ENCODE measurements at places on chromosomes 2 and 18.
A peak's percentile ranks its signal among the peaks of the same experiment; 100 is the strongest.

- no peak for DNase-seq
These were observed 24.1 kb downstream of the CFLAR start for GRCh38 chr2:201139836-201140604.

- no peak for DNase-seq
These were observed 141.8 kb upstream of the CTNNA2 start for GRCh38 chr2:79370976-79371538.

GRCh38 chr18:13178976-13179375 lies 39.6 kb upstream of the LDLRAD4 start:
- peak; percentile 14 for DNase-seq

- DNase-seq, result no peak
These were observed 26.9 kb upstream of the DTNB start for GRCh38 chr2:25700221-25700660.

DNA sequence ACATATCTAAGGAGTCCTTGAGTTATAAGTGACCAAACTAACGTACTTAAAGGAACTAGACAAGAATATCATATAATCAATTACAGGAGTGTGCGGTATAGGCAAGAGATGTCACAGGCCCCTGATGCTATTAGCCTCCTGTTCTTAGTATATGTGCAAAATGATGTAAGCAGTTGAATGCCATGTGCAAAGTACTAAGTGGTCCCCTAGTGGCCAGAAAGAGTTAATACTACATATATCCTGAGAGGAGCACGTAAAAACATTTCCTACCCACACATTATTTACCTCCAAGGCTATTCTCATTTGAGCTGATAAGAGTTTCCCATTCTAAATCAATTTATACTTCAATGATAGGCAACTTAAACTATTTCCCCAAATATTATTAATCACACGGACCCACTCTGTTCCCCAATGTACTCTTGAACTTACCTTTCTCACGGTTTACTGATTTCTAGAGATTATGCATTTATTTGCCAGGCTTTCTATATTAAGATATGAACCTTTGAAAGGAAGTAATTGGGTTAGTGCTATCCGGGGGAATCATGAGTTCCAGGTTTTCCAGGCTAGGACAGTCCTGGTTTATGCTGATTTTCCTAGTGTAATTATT lies 158.0 kb upstream of the KLHL14 start:
- no peak for DNase-seq

GRCh38 chr18:55466789-55467188 lies 121.2 kb downstream of the TCF4 start:
- no peak for DNase-seq

GRCh38 chr2:202671317-202672035 lies 36.7 kb downstream of the FAM117B start:
- no peak for DNase-seq

GRCh38 chr2:121078899-121079298 lies 206.1 kb downstream of the TFCP2L1 start:
- DNase-seq, result no peak

DNA sequence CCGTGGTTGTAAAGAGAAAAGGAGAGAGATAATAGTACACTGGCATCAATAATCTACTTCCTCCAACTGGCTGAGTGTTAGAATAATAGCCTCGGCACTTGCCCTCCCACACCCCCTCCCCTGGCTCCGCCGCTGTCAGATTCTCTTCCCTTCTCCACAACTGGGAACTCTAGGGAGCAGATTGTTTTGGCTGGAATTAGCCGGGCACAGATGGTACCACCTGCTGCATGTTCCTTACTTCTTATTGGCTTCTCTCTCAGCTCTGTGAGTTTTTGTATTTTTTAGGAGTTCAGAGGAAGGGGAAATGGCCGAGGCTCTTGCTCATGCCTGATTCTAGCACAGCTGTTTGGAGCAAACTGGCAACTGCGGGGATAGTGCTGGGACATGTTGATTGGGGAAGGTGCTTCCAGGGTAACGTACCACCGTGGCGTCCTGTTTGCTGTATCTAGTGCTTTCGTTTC lies 140.0 kb downstream of the ZEB2 start:
- no peak for DNase-seq

GRCh38 chr2:7013471-7014160 lies 96.4 kb downstream of the RNF144A start:
- no peak for DNase-seq

GRCh38 chr2:224221455-224221913 lies 180.4 kb downstream of the FAM124B start:
- DNase-seq, result peak; percentile 60

DNA sequence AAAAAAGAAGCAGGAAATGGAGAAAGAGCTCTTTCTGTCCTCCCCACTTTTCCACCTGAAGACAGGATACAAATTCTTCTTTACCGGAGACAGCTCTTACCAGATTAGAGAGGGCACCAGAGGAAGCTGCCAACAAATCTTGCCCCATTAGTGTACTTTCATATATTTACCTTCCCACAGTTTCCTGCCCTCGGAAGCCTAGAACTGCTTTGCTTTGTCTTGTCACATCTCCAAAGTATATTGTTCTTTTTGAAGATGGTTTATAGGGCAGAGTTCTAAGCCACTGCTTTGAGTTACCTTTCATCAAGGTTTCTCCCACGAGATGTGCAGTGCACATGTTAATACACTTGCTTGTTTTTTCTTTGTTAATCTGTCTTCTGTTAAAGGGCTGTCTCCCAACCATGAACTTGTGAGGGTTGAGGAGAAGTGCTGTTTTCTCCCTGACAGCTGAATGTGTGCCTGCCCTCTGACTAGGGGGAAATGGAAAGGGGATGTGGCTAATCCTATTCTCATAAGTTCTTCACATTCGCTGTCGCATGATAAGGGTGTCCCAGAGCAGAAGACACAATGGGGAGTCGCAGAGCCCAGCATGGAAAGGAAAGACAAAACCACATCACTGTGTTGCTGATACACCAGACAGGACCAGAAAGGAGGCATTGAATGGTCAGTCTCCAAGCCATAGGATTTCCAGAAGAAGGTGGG lies 24.2 kb downstream of the CENPA start:
- DNase-seq, result no peak

Data from T1000 (cell line).